ENCODE measurements at places on chromosomes 11 and 22.

GRCh38 chr11:19880088-19880345, 167.4 kb downstream of the NAV2 start:
- no peak for DNase-seq

DNA sequence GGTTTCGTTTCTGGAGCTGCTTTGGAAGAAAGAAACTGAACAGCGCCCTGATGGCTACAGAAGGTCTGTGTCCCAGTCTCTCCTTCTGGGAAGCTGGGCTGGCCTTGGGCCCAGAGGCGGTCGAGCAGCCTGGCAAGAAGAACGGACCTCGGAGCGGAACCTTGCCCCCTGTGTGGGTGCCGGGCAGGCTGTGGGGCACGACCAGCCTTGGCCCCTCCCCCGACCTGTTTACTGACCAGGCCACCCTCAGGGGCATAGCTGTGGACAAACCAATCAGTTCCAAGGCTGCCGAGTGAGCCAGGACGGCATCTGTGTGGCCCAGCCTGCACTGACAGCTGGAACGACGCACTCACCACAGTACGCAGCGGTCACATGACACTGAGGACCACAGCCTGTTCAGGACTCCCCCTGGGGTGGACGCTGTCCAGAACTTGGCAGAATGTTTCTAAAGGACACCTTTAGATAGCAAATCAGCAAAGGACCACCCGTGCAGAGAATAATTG, 7.2 kb downstream of the PIM3 start:
- DNase-seq = no peak

DNA sequence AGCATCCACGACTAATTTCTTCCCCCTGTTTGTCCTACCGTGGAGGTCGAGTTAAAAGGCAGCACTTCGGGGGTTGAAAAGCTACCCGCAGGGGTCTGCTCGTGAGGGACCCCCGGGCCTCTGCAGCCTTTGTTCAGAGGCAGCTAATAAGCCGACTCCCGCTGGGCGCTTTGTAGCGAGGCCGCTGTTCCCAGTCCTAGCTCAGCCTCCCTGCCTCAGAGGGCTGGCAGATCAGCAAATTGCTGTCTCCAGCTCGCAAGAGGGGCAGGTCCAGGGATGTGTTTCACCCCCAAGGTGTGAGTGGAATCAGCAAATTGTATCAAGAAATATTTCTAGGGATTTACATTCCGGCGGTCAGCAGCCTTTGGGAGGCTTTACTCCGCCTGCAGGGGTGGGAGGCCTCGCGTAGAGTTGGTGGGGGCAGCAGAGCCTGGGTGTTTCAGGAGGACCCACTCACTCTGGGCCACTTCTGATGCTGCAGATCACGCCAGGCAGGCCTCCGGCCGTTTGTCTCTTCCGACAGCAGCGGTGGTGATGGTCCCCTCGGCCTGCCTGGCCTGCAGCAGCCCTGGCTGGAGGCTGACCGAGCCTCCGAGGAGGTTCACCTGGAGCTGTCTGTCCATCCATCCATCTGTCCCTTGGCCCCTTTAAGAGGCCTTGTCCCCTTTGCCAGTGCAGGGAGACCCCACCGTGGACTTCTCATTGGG, 21.6 kb upstream of the KCNQ1OT1 start:
- no peak for DNase-seq

DNA sequence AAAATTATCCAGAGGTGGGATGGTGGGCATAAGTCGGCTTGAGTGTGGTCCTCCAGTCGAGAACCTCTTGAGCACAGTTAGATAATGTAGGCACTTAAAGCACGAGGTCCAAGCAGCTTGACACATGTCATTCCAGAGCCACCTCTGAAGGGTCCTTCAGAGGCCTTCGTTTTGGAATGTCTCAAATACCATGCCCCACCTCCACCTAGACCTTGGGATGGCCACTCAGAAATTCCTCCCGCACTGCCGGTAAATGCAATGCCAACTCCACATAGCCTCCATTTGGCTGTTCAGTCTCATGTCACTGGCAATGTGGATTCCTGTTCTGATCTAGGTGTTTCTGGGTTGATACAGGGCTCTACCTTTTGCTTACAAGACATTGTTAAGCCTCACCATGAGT, 43.9 kb downstream of the BDNF start:
- DNase-seq = no peak

- no peak for DNase-seq
Measured at GRCh38 chr11:109765709-109766311, 327.4 kb upstream of the ZC3H12C start.
